Frontal cortex (tissue), 4 donors: ENCODE measurements at places on chromosomes 4 and X.

- DNase-seq = no peak
Observed at GRCh38 chr4:138348055-138348454, 105.9 kb upstream of the SLC7A11 start.

- no peak for DNase-seq
Observed at GRCh38 chr4:71333960-71334359, 4.9 kb upstream of the SLC4A4 start.

- DNase-seq = no peak
Observed at GRCh38 chrX:63922221-63922620, 137.2 kb upstream of the ARHGEF9 start.

- DNase-seq = peak; percentile 38
Observed at GRCh38 chr4:81565142-81565870, 93.6 kb upstream of the RASGEF1B start.

GRCh38 chr4:61933527-61933926, 733.4 kb downstream of the ADGRL3 start:
- no peak for DNase-seq
